ENCODE measurements at places on chromosomes 7 and 10.

DNA sequence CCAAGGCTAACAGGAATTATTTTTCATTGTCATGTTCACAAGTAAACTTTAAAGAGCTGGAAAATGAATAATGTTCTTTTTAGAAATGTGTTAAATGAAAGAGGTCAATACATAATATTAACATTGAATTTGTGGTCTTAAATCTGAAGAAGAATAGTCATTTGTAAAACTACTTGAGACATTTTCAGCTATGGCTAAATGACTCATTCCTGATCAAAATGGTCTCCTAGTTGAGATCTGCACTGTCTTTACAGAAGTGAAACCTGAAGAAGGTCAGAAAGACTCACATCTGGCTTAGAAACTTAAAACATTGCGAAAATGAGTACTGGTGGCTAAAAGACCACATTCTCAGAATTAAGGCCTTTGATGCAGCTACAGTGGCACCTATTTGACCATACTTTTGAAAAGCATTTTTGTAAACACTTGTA is 5.9 kb downstream of the PIK3CG start:
- no peak for DNase-seq

GRCh38 chr10:62244088-62244487 is 24.6 kb downstream of the RTKN2 start:
- no peak for DNase-seq

GRCh38 chr10:126521399-126521798 is 133.1 kb upstream of the ADAM12 start:
- no peak for DNase-seq

GRCh38 chr10:127978481-127978880 is 71.6 kb downstream of the PTPRE start:
- no peak for DNase-seq

DNA sequence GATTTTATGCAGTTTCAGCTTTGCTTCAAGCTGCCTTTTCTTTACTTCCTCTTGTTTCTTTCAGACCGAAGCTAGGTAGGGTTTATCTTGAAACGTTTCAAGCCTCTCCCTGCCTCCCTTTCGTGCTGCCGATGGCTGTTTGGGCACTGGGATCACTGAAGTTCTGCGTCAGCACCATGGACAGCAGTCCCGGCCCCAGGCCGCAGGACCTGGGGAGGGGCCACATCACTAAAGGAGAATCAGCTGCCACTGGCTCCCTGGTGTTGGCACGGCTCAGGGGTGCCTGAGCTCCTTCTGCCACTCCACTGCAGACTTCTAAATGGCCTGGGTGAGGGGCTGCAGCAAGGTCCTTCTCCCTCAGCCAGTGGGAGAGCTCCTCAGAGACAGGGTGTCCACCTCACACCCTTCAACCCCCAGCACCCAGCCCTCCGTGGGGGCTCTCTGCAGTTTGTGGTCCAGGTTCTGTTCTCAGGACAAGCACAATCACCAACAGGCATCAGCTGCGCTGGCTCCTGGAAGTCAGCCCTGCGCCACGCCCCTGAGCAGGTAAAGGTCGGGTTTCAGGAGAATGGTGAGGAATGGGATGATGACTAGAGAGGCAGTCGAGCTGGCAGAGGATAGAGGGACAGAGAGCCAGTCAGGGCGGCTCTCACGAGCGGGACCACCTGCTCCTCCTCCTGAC is 387.2 kb downstream of the TCERG1L start:
- no peak for DNase-seq

GRCh38 chr10:24793648-24794379 is 70.1 kb upstream of the ARHGAP21 start:
- DNase-seq: no peak

- DNase-seq: no peak
Measured at GRCh38 chr10:23344241-23344841, at the start of gene C10orf67. TSS of gene C10orf67 (minus strand) at chr10:23344797. CDS start at chr10:23344774, 23 bp downstream.

GRCh38 chr10:128713874-128714570 is 587.8 kb upstream of the MKI67 start:
- DNase-seq: no peak

DNA sequence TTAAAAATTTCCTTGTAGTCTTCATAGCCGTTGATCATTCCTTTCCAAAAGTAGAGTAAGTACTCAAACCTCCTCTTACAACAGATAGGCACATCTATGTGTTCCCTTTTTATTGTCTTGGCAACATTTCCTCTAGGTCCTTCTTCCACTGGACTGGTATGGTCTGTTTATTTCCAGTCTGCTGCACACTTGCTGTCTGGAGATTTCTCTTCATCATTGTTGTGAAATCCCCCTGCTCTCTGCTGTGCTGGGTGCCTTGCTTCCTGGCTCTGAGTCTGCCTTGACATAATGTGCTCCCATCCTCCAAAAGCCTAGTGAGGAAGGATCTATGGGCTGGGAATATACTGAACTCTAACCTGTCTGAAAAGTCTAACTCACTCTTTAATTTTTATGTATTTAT is 545.3 kb upstream of the VSTM2A start:
- DNase-seq: no peak

DNA sequence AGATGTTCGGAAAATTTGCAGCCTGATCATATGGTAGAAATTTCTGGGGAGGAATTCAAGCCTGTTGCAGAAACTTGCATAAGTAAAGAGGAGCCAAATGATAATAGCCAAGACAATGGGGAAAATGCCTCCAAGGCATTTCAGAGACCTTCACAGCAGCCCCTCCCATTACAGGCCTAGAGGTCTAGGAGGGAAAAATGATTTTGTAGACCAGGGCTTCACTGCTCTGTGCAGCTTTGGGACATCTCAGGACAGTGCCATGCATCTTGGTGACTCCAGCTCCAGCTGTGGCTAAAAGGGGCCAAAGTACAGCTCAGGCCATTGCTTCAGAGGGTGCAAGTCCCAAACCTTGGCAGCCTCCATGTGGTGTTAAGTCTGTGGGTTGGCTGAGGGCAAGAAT is 50.6 kb upstream of the CYP2C18 start:
- DNase-seq: no peak

- DNase-seq: no peak
Measured at GRCh38 chr7:124275411-124275810, 242.5 kb upstream of the TMEM229A start.

GRCh38 chr7:48938539-48939295 is 14.4 kb downstream of the CDC14C start:
- no peak for DNase-seq

DNA sequence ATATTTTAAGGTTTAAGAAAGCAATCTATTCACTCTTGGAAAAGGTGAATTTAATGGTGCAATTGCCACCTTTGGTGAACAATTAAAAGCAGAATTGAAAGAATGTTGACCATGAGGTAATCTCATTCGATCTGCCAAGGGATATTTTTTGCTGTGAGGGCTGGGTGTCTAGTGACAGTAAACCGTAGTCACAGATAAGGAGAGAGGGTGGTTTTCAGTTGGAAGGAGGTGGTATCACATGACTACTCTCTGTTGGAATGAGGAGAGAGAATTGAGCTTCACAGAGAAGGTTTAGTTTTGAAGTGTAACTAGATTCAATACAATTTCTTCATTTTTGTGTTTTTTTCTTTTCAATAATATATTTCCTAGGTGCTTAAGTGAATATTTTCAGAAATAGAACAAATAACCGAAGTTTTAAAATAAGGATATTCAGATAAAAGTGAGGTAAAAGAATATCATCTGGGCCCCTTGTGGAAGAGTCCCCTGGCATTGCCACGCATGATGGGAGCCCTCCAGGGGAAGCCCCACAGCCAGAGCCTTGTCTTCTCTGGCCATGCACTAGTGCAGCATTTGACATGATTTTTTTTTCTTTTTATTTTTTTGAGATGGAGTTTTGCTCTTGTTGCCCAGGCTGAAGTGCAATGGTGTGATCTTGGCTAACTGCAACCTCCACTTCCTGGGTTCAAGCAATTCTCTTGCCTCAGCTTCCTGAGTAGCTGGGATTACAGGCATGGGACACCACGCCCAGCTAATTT is 73.4 kb downstream of the GPR141 start:
- no peak for DNase-seq

DNA sequence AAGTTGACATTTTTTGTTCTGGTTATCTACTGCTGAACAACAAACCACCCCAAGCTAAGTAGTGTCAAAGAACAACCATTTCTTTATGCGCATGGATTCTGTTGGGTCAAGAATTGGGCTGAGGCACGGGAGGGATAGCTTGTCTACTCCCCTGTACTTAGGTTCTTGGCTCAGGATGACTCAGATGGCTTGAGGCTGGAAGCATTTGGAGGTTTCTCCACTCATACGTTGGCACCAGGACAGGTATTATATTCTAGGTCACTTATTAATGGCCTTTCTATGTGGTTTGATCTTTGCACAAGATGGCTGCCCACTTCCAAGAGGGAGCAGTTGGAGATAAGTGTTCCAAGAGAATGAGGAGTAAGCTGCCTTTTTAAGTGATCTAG is 11.8 kb upstream of the TFAM start:
- DNase-seq: no peak

DNA sequence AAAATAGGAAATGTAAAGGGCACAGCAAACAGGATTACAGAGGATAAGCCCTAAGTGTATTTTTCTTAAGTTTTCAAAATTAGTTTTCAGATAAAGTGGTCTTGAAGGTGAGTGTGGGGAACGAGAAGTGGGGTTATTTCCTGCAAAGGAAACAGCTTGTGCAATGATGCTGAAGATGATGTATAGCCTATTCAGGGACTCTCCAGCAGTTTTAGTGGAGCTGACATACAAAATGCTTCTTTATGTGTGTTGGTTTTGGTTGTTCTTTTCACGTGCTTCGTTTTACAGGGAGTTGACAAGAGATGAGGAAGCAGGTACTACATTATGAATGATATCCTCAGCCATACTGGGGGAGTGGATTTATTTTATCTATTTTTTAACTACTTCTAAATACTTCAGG is 20.5 kb downstream of the CASD1 start:
- DNase-seq: no peak

- DNase-seq: no peak
Measured at GRCh38 chr7:94578614-94579013, 69.0 kb downstream of the CASD1 start.

DNA sequence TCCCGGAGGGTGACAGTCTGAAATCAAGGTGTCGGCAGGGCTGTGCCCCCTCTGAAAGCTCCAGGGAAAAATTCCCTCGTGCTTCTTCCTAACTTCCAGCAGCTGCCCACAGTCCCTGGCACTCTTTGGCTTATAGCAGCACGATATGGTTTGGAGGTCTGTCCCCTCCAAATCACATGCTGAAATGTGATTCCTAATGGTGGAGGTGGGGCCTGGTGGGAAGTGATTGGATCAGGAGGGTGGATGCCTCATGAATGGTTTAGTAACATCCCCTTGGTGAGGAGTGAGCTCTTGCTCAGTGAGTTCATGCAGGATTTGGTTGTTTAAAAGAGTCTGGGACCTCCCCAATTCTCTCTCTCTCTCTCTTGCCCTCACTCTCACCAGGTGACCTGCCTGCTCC is 51.1 kb downstream of the GPAM start:
- no peak for DNase-seq

GRCh38 chr7:142569851-142570250 is 179.4 kb upstream of the PRSS1 start:
- DNase-seq: no peak

DNA sequence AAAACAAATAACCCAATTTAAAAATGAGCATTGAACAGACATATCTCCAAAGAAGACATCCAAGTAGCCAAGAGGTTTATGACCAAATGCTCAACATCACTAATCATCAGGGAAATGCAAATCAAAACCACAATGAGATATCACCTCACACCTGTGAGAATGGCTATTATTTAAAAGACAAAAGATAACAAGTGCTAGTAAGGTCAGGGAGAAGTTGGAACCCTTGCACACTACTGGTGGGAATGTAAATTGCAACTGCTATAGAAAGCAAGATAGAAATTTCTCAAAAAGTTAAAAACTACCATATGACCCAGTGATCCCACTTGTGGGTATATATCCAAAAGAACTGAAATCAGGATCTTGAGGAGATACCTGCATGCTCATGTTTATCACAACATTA is 49.5 kb downstream of the SGMS1 start:
- DNase-seq: no peak

DNA sequence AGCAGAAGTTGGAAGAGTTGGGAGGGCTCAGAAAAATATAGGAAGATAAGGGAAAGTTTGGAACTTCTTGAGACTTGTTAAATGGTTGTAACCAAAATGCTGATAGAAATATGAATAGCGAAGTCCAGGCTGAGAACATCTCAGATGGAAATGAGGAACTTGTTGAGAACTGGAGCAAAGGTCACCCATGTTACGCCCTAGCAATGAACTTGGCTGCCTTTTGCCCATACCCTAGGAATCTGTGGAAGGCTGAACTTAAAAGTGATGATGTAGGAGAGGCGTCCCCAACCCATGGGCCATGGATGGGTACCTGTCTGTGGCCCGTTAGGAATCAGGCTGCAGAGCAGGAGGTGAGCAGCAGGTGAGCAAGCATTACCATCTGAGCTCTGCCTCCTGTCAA is 347.8 kb downstream of the ARL4A start:
- DNase-seq: no peak

GRCh38 chr7:98930921-98931320 is 52.6 kb downstream of the TRRAP start:
- no peak for DNase-seq

DNA sequence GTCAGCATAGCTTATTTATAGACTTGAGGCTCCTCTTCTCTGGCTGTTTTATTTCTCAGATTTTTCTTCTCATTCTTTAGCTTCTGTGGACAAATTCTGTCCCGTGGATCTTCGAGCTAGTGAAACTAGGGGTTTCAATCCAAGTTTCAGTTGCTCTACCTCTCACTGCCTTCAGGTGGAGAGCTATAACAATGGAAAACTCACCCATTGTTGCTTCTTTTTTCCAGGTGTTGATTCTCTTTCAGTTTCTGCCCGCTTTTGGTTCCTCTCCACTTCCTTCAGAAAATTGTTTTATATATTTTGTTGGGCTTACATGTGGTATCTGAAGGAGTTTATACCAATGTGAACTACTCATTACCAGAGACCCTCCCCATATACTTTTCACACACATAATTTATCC is 266.1 kb downstream of the TCF7L2 start:
- DNase-seq: no peak

- DNase-seq: no peak
Measured at GRCh38 chr7:106872763-106873162, 7.7 kb downstream of the PIK3CG start.

DNA sequence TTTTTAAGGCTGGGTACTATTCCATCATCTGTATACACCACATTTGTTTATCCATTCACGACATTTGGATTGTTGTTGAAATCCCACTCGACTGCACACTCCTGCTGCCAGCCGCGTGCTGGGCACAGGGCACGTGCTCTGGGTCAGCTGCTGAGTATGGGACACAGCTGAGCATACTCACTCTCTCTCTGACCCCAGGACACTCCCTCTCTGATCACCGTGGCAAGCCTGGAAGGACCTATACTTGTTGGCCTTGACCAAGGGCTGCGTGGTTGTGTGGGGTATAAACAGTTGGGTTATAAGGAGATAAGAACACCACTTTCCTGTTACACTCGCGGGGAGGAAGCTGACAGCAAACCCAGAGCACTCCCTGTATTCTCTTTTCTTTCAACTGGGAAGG is 153.0 kb upstream of the RHEB start:
- DNase-seq: no peak

- no peak for DNase-seq
Measured at GRCh38 chr10:44978570-44979280, at the start of gene DEPP1. TSS of gene DEPP1 (minus strand) at chr10:44978809. CDS start at chr10:44978030, 779 bp downstream.

All from stimulated activated CD8-positive, alpha-beta memory T cell treated with anti-CD3 and anti-CD28 coated beads, Interleukin-4, amount 100 ng/mL, for 4 hours (primary cell).